ENCODE measurements at places on chromosomes 6 and 20. TPM values are rescaled to one million over a fixed set of nuclear protein-coding genes. Genes with fewer than 3 reads are reported as not detected.
A peak's percentile ranks its signal among the peaks of the same experiment; 100 is the strongest.

DNA sequence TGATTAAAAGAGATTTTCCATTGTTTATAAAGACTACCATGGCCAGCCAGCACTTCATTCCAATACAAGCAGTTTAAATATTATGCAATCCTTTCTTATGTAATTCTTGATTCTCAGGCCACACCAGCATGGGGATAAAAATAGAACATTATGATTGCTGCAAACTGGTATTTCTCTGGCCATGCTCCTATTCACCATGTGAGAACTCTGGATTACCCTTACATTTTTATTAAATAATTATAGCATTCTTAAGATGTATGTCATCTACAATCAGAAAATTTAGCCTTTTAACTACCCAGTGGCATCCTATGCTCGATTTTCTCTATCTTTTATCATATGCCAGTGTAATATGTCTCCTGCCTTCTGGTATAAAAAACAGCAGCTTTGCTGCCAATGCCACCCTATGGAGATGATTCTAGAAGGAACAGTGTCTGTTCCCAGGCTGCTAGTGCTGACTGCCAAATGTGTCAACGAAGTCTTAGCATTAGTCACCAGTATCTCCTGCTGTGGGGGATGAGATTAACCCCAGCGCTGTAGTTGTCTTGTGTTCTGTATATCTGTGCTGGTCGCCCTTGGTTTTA lies 501.4 kb downstream of the BCKDHB start:
- peak; percentile 59 for DNase-seq

DNA sequence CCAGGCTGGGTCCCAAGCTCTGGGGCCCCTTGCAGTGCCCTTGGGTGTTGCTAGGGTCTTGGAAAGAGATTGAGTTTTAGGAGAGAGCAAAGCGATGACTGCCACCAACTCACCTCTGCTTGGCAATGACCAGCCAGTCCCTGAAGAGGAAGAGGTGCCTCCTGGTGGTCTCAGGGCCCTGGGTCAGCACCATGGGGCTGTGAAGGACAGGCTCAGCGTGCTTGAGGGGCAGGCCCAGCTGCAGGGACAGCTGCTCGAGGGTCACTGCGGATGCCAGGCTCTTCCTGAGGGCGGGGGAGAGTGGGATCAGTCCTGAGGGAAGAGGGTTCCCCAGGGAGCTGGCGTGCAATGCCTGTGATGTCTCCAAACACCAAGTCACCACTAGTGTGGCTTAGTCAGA lies 50.8 kb upstream of the TAGAP start:
- no peak for DNase-seq

GRCh38 chr6:105769197-105769596 lies 316.9 kb upstream of the PRDM1 start:
- DNase-seq = no peak

The AVP gene
- total RNA-seq = not detected

The PDYN gene
- total RNA-seq = 1.4 TPM
